ENCODE measurements at places on chromosomes 3 and 15.
A peak's percentile ranks its signal among the peaks of the same experiment; 100 is the strongest.

- DNase-seq = peak; percentile 20
These were observed 194.4 kb downstream of the KBTBD8 start for GRCh38 chr3:67192466-67192865.

GRCh38 chr3:194215392-194215791 is 79.4 kb downstream of the HES1 start:
- DNase-seq = no peak

DNA sequence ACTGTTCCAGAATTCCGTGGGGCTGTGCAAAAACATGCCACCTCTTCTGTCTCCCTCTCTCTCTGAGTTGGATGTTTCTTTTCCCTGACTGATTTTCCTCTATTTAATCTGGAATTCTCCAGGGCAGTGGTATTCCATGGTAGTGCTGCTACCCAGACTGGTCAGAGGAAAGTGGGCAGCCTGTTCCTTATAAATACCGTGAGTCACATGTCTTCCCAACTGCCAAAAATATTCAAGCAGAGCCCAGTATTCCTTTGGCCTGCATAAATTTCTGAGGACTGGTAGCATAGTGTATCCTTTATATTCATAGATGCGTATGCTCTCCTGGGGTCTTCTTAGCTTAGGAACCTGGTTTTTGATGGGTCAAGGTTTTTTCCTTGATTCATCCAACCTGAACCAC is 40.9 kb downstream of the CEMIP start:
- no peak for DNase-seq

DNA sequence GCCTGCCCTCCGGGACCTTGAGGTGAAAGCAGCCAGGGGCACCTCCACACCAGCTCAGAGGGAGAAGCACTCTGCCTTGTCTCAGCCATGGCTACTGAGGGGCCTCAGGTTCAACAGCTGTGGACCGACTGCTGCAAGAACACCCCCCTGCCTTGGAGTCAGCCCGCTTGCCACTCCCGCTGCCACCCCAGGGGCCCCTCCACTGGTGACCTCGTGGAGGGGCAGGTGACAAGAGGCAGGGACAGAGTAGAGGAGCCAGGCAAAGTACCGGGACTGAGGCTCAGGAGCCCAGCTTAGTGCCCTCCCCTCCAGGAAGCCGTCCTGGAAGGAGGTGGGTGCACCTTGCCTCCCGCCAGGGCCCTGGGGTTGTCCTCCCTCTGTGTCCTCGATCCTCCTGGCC is 79.6 kb upstream of the RPL32 start:
- DNase-seq = no peak

DNA sequence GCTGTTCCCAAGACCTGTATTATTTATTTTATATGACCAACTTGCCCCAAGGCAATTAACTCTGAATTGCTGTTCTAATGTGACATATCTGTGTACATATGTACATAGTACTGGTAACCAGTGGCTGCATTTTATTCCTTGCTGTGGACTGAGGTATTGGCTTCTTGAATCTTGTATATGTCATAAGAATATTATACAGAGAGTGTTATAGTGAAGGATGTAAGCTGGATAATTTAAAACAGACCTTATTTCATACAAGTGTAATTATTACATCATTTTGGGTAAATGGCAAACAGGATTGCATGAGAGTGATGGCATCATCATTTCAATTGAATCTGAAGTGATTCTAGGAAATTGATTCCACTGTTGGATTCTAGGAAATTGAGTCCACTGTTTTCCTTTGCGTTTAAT is 32.9 kb downstream of the B3GALNT1 start:
- DNase-seq = no peak

- peak; percentile 12 for DNase-seq
These were observed 469.4 kb upstream of the ROBO2 start for GRCh38 chr3:76570436-76571057.

DNA sequence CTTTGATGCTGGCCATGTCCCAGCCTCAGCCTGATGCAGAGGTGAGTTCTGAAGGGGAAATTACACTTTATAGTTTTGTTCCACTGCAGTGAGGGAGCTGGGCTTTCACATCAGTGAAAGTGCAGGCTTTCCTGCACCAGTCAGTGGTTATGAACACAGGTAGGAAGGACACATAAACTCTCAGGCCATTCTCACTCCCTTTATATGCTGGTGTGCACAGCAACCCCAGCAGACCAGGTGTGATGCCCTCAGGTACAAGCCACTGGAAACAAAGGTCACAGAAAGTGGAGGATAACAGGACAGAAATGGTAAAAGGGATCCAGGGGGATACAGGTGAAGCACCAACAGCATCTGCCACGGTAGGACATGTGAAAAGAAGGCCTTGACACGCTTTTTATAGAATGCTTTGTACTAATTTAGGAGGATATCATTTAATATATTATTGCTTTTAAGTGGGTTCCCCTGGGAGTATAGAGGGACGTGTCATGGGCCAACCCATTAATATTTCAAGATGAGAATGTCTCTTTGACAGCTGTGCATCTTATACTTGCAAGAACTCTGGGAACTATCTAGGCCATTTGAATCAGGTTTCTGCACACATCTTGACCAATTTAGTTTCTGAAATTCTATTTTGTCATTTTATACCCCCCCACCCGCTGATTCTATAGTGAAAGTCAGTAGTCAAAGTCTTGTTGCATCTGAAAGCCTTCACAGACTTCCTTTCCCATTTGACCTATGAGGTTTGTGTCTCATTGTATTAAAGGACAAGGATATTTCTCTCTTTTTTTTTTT is 25.0 kb upstream of the BLM start:
- DNase-seq = no peak

DNA sequence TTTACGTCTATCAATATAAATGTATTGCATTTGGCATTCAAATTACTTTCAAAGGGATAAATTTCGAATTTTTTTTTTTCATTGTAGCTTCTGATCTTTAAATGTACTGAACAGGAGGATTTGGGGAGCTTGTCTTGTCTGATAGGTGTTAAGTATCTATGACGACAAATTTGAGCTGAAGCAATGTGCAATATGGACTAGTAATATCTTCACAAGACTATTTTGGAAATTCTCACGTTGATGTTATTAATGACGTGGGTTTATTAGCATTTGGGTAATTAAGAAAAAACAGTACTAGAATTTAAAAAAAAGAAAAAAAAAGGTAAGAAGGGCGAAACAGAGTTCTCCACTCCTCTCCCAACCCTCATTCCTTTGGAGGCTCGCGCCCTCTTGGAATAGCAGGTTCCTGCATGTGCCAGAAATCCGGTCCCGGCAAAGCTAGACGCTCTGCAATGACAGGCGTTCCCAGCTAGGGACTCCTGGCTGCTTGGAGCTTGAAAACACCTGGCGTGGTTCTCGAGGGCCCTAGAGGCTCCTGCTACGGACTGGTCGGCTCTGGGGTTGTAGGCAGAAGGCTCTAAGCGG is 648 bp upstream of the P2RY1 start:
- no peak for DNase-seq

- no peak for DNase-seq
These were observed 342.9 kb upstream of the DPH6 start for GRCh38 chr15:35888815-35889214.

DNA sequence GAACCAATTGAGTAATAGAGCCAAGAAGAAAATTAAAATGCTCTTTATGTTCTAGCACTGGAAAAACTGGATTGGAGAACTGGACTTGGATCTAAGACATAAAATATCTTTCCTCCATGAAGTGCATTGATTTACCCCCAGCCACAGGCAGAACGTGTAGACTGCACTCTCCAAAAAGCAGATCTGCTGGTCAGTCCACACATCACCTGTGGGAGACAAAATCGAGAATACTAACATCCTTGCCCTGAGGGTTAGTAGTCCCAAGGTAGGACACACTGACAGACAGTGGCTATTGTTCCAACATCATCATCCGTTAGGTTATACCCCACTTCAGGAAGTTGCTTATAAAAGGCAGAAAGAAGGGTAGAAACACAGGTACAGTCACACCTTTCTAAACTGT is 257.1 kb upstream of the STT3B start:
- no peak for DNase-seq

DNA sequence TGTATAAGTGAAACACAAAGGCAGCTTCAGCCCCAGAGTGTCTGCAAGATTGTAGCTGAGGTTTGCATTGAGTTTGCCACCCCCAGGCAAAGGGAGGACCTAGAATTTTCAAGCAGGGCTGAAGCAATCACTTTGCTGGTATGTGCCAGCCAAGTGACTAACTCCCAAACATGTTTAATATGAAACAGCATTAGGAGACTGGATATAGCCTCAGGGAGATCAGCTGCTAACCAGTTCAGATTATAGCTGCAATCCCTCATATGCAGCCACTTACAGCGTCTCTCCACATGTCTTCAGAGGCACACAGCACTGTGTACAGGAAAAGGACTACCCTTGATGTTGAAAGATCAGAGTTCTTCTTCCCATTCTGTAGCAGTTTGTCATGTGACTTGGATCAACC is 38.4 kb upstream of the PPP2R3A start:
- peak; percentile 19 for DNase-seq

- DNase-seq = no peak
These were observed 36.8 kb upstream of the GOLGA6L2 start for GRCh38 chr15:23483821-23484299.

DNA sequence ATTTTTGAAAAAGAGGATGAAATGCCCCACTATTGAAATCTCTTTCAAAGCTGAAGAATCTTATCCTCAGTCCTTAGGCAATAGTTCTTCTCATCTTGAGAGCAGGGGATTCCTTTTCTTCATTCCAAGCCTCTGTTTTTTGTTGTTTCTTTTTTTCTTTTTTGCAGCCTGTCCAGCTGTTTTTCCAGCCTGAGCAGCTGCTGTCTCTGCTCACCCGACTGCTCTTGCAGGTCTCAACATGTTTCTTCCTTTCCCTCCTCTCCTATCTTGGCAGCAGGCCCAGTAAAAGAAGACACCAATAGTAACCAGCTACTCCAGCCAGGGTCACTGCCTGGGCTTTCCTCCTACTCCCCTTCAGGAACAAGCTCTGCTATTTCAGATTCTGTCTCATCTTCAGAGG is 23.8 kb downstream of the MEX3B start:
- DNase-seq = peak; percentile 54

DNA sequence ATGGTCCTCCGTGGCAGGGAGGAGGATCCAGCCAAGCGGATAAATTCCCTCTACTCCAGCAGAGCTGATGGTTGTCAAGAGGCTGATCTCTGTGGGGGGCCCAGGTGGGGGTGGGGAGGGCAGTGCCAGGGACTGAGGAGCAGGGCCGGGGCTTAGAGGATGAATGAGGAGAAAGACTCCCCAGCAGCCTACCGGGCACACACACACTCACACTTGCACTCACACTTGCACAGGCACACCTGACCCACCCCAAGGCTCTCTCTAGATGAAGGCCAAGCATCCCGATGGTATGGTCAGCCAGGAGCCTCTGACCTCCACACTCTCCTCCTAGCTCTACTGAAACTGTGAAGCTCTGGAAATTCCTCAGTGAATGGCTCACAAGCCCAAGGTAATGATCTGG is 131.3 kb upstream of the PRR20G start:
- no peak for DNase-seq
